ENCODE measurements at places on chromosomes 2 and 18.

DNA sequence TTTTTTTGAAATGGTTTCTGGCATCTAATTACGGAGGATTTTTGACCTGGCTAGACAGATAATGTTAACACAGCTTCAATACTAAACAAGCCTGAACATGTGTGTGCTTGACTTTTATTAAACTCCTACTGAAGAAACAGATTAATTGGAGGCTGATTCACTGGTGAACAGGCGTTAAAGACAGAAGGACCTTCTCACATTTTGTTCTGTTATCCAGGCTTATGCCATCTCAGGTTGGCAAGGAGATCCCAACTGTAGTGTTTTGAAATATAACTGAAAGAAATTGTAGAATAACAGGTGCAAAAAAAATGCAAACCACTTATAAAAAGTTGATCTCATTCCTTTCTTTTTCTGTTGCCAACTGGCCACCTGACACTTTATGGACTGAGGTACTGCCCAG, 269.6 kb downstream of the ARHGAP15 start:
- DNase-seq: no peak

- no peak for DNase-seq
Observed at GRCh38 chr18:36381075-36381474, 83.6 kb downstream of the FHOD3 start.

- no peak for DNase-seq
Observed at GRCh38 chr18:21454725-21455124, 145.8 kb downstream of the ESCO1 start.

- DNase-seq: no peak
Observed at GRCh38 chr2:22273853-22274252, 1111.1 kb upstream of the KLHL29 start.

GRCh38 chr2:18117592-18117991, 239.1 kb downstream of the KCNS3 start:
- DNase-seq: no peak

DNA sequence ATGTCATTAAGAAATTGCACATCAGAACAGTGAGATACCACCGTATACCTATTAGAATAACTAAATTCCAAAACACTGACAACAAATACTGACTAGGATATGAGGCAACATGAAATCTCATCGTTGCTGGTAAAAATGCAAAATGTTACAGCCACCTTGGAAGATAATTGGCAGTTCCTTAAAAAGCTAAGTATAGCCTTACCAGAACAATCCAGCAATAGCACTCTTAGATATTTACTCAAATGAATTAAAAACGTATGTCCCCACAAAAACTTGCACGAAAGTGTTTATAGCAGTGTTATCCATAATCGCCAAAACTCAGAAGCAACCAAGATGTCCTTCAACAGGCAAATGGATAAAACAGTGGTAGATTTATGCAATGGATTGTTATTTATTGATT, 241.7 kb downstream of the EPHA4 start:
- DNase-seq: no peak

GRCh38 chr18:9848170-9848879, 37.4 kb upstream of the TXNDC2 start:
- no peak for DNase-seq

- DNase-seq: no peak
Observed at GRCh38 chr2:17543848-17544247, 3.4 kb downstream of the VSNL1 start.

- no peak for DNase-seq
Observed at GRCh38 chr2:237701033-237701858, 73.9 kb downstream of the LRRFIP1 start.

DNA sequence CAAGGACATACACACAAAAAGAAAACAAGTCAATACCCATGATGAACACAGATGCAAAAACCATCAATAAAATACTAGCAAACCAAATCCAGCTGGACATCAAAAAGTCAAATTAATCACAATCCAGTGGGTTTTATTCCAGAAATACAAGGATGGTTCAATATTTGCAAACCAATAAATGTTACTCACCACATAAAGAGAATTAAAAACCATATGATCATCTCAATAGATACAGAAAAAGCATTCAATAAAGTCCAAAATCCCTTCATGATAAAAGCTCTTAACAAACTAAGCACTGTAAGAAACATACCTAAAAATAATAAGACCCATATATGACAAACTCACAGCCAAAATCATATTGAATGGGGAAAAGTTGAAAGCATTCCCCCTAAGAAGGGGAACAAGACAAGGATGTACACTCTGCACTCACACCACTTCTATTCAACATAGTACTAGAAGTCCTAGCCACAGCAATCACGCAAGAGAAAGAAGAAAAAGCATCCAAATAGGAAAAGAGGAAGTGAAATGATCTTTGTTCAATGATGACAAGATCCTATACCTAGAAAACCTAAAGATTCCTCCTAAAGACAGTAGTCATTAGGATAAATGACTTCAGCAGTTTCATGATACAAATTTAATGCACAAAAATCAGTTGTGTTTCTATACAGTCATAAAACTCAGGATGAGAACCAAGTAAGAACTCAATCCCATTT, 62.6 kb downstream of the TRAPPC8 start:
- no peak for DNase-seq

DNA sequence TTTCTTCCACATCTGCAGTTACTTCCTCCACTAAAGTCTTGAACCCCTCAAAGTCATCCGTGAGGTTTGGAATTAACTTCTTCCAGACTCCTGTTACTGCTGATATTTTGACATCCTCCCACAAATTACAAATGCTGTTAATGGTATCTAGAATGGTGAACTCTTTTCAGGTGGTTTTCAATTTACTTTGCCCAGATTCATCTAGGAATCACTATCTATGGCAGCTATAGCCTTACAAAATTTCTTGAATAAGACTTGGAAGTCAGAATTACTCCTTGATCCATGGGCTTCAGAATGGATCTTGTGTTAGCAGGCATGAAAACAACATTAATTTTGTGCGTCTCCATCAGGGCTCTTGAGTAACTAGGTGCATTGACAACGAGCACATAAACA, 19.9 kb downstream of the EPAS1 start:
- DNase-seq: no peak

- no peak for DNase-seq
Observed at GRCh38 chr2:237345891-237346640, 67.9 kb downstream of the COL6A3 start.

DNA sequence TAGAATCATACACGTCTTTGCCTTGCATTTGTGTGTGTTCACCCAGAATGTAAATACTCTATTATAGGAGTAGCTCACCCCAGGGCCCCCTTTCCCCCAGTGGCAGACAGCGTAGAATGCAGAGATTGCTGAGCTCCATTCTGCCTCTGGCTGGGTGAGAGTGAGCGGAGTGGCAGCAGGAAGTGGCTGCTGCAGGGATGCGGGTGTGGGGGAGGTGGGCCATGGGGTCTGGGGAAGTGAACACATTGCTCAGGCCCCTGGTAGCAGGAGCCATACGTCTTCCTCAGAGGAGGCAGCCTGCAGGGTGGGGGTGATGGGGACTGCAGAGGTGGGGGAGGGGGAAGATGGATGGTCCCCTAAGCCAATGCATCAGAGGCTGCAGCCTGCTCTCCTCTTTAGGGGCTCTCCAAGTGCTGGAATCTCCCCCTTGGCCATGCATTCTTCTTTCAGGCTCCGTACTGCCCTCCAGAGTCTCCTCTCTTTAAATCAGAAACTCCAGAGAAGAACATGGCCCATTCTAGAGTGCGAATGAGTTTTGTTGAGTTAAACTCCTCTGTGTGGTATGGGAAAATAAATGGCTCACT, 72.2 kb downstream of the CELF4 start:
- no peak for DNase-seq

DNA sequence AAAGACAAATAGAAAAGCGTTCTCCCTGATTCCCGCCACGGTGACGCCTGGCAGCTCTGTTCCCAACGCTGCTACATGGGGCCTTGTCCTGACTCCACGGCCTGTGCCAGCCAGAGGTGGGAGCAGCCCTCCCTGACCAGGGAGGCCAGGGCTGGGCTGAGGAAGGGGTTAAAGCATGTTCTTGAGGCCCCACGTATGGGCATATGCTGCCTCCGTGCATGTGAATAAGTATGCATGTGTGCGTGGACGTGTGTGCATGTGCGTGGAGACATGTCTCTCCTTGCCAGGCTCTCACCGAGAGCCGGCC, 1.6 kb upstream of the SNED1 start:
- DNase-seq: no peak

DNA sequence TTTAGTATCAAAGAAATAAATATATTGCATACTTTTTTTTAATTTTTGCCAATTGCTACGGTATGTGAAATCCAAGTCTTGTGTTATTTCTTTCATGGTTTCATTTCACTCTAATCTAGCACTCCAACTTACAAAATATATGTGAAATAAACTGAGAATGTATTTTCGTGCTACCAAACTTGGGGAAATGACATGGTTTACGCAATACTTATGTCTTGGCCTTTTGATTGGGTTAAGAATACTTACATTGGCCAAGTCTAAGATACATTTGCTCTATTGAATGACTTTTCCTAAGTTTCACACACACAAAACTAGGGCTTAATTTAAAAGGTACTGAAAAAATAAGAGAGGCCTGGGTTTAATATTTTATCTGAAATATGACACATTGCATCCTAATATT, 80.5 kb downstream of the VRK2 start:
- no peak for DNase-seq

DNA sequence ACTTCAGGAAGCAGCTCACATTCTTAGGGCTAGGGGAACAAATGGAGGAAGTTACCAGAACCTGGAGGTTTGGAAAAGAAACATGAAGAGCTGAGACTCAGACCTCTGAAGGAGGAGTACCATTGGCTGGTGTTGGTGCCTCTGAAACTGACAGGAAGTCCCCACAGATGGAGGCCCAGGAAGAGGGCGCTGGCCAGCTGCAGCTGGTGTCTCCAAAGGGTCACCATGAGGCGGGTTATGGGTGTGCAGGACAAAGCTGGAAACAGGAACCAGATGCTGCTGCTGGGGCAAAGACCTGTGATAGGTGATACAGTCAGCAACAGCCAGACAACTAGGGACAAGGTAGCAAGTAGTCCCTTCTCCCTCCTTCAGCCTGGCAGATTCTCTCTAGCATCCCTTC, 136.5 kb upstream of the SERPINE2 start:
- DNase-seq: no peak

DNA sequence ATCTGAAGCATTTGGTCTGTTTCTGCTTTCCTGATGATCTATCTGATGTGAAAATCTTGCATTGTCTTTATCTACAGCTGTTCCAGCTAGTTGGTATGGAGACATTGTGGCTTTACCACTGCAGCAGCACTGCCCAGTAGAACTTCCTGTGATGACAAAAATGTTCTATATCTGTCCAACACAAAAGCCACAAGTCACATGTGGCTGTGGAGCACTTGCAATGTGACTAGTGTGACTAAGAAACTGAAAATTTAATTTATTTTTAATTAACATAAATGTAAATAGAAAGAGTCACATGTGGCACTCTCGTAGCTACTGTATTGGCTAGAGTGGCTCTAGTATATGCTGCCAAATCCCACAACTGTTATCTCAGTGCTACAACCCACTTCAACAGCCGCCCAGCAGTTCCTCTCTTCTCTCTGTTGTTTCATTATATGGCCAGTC, 425.7 kb downstream of the SETBP1 start:
- no peak for DNase-seq

GRCh38 chr2:206250041-206250897, 24.2 kb upstream of the ZDBF2 start:
- DNase-seq: no peak

DNA sequence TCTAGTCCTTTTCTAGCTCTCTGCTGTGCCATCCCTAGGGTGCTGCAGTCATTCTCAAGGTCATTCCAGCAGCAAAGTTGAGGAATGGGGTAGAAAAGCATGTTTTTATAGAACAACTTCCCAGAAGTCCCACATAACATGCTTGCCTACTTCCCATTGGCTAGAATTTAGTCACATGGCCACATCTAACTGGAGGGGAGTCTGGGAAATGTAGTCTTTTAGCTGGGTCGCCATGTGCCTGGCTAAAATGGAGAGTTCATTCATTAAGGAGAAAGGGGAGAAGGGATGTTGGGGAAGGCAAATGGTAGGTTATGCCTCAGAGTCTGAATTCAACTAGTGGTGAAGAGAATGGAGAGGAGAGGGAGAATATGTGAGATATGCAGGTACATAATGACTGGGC, 85.7 kb downstream of the SLC4A3 start:
- DNase-seq: no peak

DNA sequence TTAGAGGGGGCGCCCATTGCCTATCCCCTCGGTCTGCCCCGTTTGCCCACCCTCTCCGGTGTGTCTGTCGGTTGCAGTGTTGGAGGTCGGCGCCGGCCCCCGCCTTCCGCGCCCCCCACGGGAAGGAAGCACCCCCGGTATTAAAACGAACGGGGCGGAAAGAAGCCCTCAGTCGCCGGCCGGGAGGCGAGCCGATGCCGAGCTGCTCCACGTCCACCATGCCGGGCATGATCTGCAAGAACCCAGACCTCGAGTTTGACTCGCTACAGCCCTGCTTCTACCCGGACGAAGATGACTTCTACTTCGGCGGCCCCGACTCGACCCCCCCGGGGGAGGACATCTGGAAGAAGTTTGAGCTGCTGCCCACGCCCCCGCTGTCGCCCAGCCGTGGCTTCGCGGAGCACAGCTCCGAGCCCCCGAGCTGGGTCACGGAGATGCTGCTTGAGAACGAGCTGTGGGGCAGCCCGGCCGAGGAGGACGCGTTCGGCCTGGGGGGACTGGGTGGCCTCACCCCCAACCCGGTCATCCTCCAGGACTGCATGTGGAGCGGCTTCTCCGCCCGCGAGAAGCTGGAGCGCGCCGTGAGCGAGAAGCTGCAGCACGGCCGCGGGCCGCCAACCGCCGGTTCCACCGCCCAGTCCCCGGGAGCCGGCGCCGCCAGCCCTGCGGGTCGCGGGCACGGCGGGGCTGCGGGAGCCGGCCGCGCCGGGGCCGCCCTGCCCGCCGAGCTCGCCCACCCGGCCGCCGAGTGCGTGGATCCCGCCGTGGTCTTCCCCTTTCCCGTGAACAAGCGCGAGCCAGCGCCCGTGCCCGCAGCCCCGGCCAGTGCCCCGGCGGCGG, 1.7 kb downstream of the MYCN start:
- DNase-seq: no peak

GRCh38 chr2:191051825-191052778, 38.1 kb upstream of the STAT1 start:
- DNase-seq: peak; percentile 14

DNA sequence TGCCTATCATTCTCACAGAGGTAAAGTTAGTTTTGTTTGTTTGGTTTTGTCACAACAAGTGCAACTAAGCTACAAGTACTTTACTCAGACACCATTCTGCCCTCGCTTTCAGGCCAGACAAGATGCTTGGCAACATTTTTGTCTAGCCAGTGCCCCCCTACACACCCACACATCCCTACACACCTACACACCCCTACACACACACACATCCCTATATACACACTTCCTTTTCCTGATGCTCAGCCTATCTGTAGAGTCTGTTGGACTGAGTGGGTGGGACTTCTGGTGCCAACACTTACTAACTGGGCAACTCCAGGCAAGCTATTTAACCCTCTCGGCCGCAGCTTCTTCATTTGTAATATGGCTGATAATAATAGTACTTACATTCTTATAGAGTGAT, 161.4 kb downstream of the ALK start:
- DNase-seq: no peak

DNA sequence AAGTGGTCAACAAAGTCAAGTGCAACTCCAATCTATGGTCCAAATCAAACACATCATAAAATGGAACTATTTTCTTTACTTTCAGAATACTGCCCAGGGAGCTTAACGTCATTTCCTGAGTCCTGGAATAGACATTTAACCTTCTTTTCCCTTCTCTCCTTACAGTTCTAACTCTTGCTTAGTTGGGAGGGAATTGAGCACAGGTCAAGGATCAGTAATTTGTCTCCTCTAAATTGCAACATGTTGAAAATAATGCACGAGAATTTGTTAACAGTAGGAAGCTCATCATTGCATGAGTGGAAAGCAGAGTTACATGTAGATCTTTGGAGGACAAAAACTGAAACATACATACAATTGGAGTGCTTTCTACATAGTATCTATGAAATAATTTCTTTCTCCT, 87.7 kb downstream of the MEP1B start:
- no peak for DNase-seq
